Muscle of back (tissue), 13 donors: ENCODE measurements at places on chromosomes 16 and 17. TPM values are rescaled to one million over a fixed set of nuclear protein-coding genes. Genes with fewer than 3 reads are reported as not detected.

TMEM100 gene
- 8.3 TPM for polyA plus RNA-seq

TBC1D3K gene
- not detected for polyA plus RNA-seq

TNP2 gene
- polyA plus RNA-seq: not detected

PIGS gene
- polyA plus RNA-seq: 40.4 TPM

TP53TG3 gene
- not detected for polyA plus RNA-seq

CBFA2T3 gene
- polyA plus RNA-seq: 17.2 TPM

P2RX1 gene
- 2.7 TPM for polyA plus RNA-seq

TBC1D3 gene
- not detected for polyA plus RNA-seq

KRTAP4-4 gene
- polyA plus RNA-seq: not detected

PAQR4 gene
- 5.9 TPM for polyA plus RNA-seq

DNA sequence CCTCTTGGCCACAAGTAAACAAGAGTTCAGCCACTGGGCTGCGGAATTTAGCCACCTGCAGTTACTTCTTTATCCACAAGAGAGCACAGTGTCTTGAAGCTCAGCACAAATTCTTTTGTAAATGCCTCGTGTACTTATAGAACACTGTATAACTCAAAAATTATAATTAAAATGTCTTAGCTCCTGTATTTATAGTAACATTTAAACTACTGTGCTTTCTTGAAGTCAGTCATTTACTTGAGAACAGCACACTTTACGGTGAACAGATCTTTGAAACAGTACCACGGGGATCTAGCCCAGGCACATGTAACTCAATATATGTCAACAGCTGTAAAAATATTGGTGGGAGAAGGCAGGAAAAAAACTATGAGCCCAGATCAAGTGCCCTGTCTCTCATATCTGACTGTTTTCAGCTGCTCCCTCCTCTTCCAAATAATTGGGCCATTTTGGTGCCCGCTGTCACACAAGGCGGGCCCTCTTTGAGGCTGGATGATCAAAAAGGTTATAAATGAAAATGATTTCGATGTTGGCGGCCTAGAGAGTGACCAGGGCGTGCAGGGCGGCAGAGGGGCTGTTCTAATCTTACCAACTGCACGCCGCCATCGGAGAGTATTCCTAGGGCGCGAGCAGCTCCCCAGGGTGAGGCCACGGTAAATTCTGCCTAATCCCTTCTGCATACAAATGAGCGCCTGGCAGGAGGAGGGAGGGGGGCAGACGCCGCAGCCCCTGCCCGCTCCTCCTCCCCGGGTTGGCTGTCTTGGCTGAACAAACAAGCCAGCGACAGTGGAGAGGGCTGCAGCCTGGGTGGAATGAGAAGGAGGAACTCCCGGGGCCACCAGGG lies 183.2 kb downstream of the C16orf78 start:
- peak; percentile 75 for DNase-seq

GRCh38 chr17:28370744-28371103 lies 617 bp upstream of the VTN start:
- no peak for DNase-seq

GRCh38 chr16:75109732-75110243 lies 6.8 kb downstream of the LDHD start:
- DNase-seq: peak; percentile 65

- no peak for DNase-seq
Observed at GRCh38 chr17:69489313-69489712, 74.8 kb downstream of the MAP2K6 start.

- DNase-seq: no peak
Observed at GRCh38 chr16:84041881-84042280, 714 bp downstream of the SLC38A8 start.

DNA sequence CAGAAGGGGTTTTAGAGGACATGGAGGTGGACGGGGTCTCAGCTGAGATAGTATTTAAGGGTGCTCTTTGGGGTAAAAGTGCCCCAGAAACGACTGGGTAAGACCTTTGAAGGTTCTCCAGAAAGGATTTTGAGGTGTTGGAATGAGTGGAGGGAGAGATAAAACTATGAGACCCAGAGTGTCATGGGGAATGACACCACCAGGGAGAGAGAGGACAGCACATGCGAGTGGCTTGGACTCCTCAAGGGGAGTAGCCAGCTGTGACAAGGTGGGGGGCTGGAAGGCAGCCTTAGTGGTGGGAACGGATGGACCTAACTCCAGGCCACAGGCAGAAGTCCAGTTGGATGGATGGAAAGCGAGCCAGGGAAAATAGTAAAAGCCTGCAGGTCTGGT lies 19.2 kb upstream of the PITPNM3 start:
- DNase-seq: no peak

DNA sequence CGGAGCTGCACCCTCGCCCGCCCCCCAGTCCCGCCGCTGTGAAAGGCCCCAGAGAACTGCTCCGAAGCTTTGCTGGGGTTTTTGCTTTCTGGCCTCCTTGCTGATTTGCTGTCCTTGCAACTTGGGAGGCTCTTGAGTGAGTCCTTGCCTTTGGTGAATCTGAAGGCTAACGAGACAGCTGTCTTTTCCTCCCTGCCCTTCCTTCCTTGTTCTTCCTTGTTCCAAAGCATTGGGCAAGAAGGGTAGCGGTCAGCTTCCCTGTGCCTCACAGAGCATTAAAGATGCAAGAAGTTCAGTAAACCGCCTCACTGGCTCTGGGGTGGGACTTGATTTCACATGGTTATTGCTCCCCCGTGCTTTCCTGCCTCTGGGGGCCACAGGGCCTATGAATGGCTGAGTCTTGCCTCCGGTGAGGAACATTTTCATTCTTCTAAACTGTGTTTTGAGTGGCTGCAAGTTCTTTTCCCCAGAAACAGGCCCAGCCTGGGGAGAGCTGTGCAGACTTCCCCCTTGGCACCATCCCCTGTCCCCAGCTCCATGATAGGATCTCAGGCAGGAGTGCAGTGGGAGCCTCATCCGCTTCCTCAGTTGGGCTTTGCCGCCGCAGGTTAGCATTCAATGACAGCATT lies 1.4 kb downstream of the YPEL2 start:
- DNase-seq: no peak

DNA sequence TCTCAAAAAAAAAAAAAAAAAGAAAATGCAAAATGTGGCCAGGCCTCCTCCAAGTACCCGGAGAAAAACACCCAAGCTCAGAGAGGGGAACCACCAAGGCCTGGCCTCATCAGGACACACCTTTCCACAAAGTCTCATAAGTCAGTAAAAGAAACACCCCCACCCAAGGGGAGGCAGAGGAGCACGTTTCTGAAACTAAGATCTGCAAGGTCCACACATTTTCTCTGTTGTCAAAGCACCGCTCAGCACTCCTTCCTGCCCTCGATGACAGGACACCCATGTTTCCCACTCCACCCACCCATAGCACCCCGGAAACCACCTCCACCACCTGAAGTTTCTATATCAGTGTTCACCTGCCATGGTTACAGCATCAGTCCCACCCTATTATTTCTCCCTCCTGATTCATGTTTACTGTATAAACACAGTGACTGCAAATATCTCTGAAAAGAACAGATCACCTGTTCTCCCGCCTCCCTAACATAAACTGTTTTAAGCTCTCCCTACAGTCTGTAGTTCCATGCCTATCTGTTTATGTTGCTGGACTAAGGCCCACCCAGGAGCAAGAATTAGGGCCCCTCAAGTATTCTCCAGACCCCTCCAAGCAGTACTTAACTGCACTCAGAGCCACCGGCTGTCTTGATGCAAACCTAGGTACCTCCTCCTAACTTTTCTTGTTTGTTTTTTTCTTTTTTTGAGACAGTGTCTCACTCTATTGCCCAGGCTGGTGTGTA lies 2.0 kb downstream of the CORO7 start:
- no peak for DNase-seq

- no peak for DNase-seq
Observed at GRCh38 chr17:46099865-46100264, 93.4 kb downstream of the KANSL1 start.

DNA sequence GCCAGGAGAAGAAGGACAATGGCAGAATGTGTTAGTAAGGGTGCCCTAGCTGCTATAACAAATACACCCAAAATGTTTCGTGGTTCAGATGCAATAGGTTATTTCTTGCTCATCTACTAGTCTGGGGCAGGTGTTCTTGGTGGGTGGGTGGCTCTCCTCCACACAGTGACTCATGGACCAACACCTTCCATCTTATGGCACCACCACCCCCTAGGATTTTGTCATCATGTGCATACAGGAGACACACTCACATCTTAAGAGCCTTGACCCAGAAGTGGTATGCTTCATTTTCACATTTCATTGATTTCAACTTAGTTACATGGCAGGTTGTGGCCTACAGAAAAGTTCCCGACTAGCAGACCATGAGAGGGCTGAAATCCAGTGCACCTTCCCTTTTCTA lies 114.7 kb downstream of the AMFR start:
- no peak for DNase-seq

DNA sequence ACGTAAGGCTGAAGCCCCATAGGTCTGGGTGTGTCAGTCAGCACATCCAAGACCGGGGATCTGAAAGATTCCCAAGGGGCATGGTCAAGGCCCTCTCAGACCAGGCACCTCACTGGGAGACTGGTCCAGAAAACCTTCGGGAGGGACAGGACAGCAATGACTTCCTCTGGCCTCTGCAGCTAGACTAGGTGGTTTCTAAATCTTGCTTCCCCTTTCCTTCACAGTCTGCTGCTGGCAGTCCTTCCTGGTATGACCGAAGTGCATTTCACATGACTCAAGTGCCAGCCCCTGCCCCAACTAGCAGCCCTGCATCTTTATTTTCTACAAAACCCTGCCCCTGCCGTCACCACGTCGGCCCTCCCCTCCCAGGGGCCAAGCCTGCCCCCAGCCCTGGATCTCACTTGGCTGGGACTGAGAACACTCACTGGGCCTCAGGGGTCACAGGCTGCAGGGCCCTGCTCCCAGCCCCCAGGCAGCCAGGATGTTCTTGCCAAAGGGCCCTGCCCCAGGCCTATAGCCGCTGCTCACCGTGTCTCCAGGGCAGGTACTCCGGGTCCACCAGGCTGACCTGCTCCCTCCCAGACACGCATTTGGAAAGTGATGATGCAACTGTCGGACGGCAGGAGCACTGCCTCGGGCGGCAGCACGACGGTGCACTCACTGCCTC lies 18.3 kb downstream of the POLR3K start:
- no peak for DNase-seq

GRCh38 chr17:41658846-41659245 lies 29.8 kb upstream of the EIF1 start:
- DNase-seq: no peak

- DNase-seq: peak; percentile 82
Observed at GRCh38 chr17:45171338-45172231, 9.9 kb downstream of the HEXIM2 start.

DNA sequence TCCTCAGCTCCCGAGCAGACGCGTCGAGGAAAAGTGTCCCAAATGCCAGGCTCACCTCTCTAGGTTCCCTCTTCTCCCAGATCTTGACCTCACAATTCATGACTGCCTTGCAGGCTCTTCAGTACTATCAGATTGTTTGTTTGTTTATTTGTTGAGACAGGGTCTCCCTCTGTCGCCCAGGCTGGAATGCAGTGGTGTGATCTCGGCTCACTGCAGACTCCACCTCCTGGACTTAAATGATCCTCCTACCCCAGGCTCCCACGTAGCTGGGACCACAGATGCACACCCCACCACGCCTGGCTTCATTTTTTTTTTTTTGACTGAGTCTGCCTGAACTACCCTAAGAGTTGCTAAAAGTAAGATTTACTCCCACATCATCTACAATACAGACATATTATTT lies 15.9 kb downstream of the TMEM235 start:
- DNase-seq: no peak

DNA sequence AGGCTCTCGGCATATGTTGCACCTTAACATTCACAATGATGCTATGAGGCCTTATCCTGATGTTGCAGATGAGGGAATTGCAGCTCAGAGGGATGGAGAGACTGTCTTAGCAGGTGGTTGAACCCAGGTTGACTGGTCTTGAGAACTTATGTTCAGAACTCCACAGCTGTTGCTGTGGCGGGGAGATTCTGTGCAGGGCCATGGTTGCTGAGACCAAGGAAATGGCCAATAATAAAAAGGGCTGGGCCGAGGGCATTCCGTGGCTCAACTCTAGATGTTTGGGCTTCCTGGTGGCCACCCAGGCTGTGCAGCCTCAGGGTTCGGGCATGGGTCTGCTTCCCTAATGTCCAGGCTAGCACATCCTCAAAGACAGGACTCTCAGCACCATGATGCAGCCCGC lies 5.9 kb downstream of the KSR1 start:
- DNase-seq: no peak

- DNase-seq: no peak
Observed at GRCh38 chr16:1407753-1408152, 6.8 kb downstream of the UNKL start.

DNA sequence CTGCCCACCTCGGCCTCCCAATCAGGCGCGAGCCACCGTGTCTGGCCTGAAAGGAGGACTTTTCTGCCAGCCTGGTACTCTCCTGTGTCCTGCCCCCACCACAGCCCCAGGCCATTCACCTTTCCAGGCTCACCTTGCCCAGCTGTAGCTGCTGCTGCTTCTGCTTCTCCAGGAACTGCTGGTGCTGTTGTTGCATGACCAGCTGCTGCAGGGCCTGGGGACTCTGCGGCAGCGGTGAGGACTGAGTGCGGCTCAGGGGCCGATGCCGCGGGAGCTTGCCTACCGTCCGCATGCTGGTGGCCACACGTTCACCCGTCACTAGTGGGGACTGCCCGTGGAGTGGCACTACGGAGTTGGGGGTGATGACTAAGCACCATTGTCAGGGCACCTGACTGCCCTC lies 17.7 kb downstream of the G6PC3 start:
- DNase-seq: no peak

- no peak for DNase-seq
Observed at GRCh38 chr16:11231367-11231970, 24.5 kb downstream of the SOCS1 start.

- no peak for DNase-seq
Observed at GRCh38 chr17:34382621-34383124, 19.6 kb upstream of the CCL1 start.

GRCh38 chr17:44602390-44602789 lies 45.1 kb downstream of the FZD2 start:
- DNase-seq: no peak

- peak; percentile 89 for DNase-seq
Observed at GRCh38 chr16:3157229-3158025, 22.6 kb downstream of the ZNF213 start.

- DNase-seq: peak; percentile 89
Observed at GRCh38 chr17:7394452-7395191, at the start of gene PLSCR3. Gene PLSCR3 (minus strand): TSS chr17:7394525. CDS start chr17:7394110, 415 bp downstream.

DNA sequence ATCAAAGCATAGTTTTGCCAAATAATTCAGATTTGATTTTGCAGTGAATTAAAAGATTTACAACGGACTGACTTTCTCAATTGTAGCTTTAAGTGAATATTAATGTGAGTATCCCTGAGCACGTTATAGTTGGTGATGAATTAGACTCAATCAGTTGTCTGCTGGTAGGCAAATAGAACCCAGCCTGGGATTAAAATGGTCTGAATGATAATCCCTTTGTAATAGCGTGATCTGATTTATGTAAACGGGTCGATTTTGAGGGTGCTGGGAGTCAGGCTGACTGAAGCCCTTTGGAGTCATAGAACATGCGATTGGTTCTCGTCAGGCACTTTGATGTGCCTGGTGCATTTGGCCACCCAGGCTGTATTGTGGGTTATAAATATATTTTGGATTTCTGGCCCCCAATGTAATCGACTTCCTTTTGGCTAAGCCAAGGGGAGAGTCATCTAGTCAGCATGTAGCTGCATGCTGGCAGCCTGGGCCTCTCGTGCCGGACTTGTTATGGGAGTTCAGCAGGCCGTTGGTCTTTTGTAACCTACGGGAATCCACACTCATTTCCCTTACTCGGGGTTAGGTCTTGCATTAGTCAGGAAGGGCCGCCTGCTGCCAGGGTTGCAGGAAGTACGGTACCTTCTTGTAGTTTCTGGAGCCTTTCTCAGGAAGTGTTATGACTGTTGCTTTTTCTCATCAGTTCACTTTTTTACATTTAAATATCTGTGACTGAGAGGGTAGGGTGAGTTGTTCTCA lies 5.4 kb downstream of the PGS1 start:
- DNase-seq: no peak

- DNase-seq: no peak
Observed at GRCh38 chr17:80281516-80281915, 20.9 kb downstream of the RNF213 start.
